Tibial nerve (tissue), 4 donors: ENCODE measurements at places on chromosomes 11 and 22. TPM values are rescaled to one million over a fixed set of nuclear protein-coding genes. Genes with fewer than 3 reads are reported as not detected.

GRCh38 chr11:17735818-17736578 lies 1.4 kb downstream of the KCNC1 start:
- DNase-seq: no peak

DNA sequence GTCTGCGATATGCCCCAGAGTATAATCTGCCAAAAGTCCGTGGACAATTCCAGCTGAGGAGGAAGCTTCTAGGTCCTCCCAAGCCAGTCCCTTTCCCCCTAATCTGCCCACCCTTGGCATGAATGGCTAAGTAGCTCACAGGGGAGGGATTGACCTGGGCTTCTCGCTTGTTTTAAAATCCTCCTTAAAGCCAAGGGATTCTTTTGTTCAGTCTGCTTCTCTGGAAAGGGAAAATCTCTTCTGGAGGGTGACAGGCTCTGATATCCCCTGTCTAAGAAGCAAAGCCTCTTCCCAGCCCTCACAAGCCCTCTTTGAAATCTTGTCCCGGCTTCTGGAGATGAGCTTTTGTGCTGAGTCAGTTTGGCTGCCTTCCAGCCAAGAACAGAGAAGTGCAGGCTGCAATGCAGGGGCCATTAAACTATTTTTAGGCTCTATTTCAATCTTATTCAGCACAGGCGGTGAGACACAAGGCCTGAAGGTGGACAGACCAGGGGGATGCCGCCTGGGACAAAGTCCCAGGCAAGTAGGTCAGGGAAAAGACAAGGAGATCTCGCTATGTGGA lies 23.9 kb downstream of the NEFH start:
- peak; percentile 22 for DNase-seq

KRTAP5-1 gene
- not detected for total RNA-seq

RNF215 gene
- 26.1 TPM for total RNA-seq

- DNase-seq: no peak
Measured at GRCh38 chr11:17600316-17601255, 53.5 kb downstream of the OTOG start.

GRCh38 chr11:120168108-120168959 lies 30.4 kb upstream of the TRIM29 start:
- DNase-seq: peak; percentile 4

GRCh38 chr11:326842-327580 lies 6.4 kb upstream of the IFITM3 start:
- DNase-seq: peak; percentile 91

- no peak for DNase-seq
Measured at GRCh38 chr11:16126362-16126761, 230.0 kb downstream of the SOX6 start.

- no peak for DNase-seq
Measured at GRCh38 chr11:108875134-108875533, 210.3 kb downstream of the DDX10 start.

- no peak for DNase-seq
Measured at GRCh38 chr22:19753090-19753842, 7.3 kb upstream of the TBX1 start.

EFEMP2 gene
- total RNA-seq: 59.2 TPM

CCS gene
- total RNA-seq: 50.6 TPM

DNA sequence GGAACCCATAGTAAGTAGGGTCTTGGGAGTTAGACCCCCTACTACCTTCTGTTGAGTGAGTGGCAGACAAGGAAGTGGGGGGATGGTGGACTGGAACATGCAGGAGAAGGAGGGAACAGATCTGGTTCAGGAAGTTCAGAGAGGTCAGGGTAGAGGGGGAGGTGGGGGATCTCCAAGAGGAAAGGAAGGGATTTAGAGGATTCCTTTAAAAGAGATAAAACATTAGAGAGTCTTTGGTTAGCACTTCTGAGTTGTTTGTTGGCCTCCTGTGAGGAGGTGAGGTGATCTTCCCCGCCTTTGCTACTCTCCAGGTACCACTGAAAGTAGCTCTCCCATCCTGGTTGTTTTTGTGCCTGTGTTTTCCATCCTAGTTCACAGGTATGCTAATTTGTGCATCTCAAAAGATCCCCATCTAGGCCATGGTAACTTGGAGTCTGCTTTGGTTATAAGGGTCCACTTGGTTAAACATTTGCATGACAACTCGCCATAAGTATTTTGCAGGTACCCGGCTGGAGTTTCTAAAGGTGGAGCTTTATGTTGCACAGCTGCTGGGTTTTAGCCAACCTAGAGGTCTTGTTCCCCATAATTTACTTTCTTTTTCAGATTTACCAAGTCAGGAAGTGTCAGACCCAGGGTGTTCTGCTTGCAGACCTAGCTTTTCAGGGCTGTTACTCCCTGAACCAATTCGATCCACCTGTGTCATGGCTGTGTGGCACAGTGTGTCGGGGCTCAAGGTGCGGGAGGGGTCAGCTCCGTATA lies 79.3 kb upstream of the SORL1 start:
- DNase-seq: no peak

GRCh38 chr11:73983741-73984538 lies 1.3 kb upstream of the UCP2 start:
- DNase-seq: no peak

DNA sequence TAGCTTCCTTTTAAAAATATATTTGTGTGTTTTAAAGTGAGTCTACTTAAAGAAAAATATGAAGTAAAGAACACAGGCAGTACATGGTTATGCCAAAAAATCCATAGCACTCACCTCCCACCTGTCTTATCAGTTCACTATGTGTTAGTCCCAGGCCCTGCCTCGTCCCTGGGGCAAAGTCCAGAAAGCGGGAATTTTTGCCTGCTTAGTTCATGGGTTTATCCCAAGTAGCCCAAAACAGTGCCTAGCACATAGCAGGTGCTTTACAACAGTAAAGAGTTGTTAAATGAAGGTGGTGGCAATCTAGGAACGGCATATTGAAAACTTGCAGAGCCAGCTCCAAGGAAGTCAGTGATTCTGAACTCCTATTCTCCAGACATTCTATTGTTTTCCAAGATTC lies 154.0 kb downstream of the MN1 start:
- no peak for DNase-seq

DNA sequence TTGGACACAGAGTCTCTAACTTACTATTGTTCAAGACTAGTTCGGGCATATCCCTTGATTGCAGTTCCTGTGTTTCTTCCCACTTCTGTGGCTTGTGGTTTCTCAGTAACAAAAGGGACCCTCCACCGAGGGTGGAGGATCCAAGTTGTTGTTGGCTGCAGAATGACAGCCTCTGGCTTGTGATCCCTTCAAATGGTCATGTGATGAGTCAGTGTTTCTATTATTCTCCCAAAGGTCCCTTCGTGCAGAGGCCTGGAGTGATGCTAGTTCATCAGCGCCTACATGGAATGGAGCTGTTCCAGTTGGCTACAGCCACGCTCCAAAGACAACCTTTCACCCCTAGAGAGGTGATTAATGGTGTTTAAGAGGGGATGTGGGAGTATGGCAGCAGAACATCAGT lies 2.6 kb upstream of the VWCE start:
- peak; percentile 66 for DNase-seq

DNA sequence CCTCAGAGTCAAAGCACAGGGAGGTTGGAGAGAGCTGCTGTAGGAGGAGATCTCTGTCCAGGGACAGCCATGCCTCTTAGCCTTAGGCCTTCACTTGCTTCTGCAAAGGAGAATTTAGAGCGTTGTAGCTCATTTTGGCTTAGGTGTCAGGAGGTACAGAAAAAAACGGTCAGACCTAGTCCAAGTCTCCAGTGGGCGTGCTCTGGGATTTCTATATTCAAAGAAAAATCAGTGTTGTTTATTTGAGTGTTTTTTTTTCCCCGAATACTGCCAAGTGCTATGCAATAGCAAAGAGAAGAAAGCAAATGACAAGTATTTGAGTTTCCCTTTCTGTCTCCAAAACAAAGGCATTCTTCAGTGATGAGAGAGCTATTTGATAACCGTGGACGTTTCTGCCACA lies 22.7 kb upstream of the OPCML start:
- no peak for DNase-seq

MLC1 gene
- total RNA-seq: not detected

DNA sequence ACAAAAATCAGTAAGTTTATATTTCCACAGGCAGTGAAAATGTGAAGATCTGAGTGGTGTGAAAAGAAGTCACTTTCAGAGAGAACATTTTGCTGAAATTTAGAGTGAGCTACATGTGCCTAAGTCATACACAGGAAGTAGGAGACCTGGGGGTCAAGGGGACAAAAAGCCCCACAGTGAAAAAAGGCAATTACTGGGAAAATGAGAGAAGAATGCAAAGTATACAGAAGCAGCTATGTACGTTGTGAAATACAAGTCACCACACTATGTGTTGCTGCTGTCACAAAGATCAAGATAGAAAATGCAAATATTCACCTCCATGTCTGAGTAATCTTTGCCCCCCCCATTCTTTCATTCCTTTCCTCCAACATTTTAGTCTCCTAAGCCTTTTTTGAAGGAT lies 21.6 kb upstream of the SESN3 start:
- DNase-seq: no peak

RIMBP3B gene
- total RNA-seq: not detected

- DNase-seq: no peak
Measured at GRCh38 chr11:72871119-72871518, 56.9 kb downstream of the ATG16L2 start.

GRCh38 chr22:49570032-49570848 lies 257.4 kb downstream of the BRD1 start:
- no peak for DNase-seq

OLFML1 gene
- 8.4 TPM for total RNA-seq

DNA sequence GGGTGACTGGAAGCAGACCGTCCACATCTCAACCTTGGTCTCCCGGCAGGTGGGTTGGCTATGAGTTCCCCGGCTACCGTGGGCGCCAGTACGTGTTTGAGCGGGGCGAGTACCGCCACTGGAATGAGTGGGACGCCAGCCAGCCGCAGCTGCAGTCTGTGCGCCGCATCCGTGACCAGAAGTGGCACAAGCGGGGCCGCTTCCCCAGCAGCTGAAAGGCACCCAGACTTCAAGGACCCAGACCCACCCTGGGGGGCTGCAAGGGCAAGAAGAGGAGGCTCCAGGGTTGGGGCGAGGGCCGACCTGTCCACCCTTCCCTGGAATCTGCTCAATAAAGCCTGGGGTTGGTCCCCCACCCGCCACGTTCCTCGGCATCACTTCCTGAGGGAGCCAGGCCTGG lies 7.3 kb downstream of the CRYBB3 start:
- no peak for DNase-seq

OR10W1 gene
- not detected for total RNA-seq

DNA sequence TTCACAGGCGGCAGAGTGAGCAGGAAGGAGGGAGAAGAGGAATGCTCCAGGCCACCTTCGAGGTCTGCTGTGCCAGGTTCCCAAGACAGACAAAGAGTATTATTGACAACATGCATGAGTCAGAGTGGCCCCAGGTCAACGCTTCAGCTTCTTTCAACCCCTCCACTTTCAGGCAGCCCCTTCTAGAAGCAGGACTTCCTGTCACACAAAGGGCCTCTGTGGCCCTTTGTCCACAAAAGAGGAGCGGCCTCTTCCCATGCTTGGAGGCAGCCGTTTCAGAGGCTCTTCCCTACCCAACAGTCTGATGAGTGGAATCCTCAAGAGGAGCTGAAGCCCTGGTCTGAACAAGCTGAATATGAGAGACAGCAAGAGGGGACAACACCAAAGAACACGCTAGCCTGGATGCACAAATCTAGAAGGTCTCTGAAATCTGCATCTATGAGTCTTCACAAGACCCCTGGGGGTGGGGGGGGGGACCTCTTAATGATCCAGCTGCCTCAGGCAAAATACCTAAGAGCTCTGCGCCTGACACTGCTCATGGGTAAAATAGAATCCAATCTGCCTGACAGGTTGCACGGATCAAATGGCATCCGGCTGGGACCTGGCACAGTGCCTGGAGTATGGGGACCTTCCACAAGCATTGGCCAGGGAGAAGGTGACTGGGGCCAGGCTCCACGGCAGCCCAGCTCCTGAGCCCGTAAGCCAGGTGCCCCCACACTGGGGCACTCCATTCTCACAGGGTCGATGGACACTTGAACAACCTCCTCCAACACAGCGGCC lies 67.5 kb downstream of the PACSIN2 start:
- DNase-seq: no peak

MUC6 gene
- total RNA-seq: under 0.01 TPM

DNA sequence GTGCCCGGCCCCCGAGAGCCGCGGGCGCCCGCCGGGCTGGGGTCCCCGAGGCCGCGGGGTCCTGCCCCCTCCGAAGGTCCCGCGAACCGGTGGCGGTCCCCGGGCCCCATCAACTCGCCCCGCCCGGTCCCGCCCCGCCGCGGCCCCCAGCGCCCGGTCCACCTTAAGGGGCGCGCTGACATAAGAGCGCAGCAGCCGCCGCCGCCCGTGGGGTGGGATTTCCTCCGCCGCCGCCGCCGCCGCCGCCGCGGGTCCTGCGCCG lies at the start of gene ZDHHC8:
ZDHHC8 (plus strand) TSS at position 208 of the 262 bp plus-strand sequence. CDS start 144 bp downstream, outside the sequence.
- DNase-seq: no peak

TYR gene
- total RNA-seq: not detected

TEAD1 gene
- 127 TPM for total RNA-seq

MIOX gene
- not detected for total RNA-seq

DNA sequence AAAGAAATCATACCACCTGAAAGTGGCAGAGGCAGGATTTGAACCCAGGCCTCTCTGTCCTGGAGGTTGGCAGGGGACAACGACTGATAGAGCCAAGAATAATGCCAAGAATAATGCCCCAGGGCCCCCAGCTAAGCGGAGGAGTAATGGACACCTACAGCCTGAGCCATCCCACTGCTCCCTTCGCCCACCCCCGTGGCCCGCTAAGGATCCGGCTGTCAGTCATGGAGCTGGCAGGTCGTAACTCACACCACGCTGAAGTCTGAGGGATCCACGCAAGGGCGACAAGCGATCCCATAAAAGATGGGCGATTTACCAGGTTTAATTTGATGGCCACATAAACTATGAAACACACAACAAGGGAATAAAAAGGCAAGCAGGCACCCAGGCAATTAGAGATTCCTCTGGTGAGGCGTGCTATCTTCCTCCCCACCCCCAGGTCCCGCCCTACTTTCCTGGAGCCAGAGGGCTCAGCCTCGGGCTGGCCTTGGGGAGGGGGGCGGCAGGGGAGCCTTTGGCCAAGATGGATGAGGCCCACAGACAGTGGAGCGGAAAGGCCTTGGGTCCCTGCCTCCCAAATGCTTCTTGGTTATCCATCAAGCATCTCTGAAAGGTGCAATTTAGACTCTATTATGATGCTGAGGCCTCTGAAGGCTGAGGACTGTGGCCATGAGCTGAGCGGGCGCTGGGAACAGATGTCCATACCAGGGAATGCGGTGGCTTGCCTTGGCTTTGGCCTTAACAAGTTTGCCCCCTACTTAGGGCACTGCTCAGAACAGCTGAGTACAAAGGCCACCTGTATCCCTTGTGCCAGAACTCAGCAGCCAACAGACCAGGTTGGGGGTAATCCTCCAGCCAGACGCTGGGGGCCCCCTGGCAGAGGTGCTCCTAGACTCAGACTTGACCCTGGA lies 55.2 kb downstream of the MACROD1 start:
- DNase-seq: no peak

DNA sequence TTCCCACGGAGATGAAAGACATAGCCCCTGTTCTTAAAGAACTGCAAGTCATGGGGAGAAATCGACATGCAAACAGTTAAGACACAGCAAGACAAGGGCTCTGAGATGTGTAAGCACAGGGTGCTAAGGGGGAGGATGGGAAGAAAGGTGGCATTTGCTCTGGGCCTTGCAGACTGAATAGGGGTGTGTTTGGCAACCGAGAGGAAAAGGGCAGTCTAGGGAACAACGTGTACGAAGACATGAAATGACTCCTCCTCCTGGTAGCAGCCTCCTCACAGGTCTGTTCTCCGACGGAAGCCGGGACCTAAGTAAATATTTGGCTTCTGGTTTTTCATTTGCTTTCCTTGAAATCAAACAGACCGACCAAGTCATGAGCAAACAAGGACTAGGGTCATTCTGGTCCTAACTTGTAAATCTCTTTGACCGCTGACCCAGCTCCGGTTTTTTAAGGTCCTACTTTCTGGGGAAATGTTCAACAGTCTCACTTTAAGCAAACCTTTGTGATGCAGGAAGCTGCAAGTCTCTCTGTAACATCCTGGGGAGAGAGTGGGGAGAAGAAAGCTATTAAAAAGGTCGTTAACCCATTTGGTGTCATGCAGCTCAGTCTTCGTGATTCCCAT lies 19.7 kb downstream of the NNMT start:
- DNase-seq: no peak
